Central memory CD8-positive, alpha-beta T cell (primary cell): ENCODE measurements at places on chromosomes 12 and 14.

DNA sequence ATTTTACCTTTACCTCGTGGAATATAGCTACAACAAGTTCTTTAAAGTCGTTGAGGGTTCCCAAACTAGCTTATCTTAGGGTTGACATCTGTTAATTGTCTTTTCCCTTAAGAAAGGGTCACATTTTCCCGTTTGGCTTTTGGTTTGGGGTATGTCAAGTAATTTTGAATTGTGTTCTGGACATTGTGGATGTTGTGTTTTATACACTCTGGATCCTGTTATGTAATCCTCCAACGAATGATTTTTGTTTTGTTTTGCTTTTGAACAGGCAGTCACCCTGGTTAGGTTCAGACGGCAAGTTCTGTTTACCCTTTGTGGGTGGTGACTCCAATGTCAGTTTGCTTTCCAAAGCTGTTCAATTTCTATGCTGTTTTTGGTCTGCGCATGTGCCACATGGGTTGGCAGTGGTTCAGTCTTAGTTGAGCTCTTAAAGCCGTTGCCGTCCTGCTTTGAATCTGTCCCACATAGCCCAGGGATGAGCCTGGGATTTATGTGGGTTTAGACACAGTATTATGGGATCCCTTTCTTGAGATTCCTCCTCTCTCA lies 84.8 kb downstream of the TESC start:
- no peak for DNase-seq

DNA sequence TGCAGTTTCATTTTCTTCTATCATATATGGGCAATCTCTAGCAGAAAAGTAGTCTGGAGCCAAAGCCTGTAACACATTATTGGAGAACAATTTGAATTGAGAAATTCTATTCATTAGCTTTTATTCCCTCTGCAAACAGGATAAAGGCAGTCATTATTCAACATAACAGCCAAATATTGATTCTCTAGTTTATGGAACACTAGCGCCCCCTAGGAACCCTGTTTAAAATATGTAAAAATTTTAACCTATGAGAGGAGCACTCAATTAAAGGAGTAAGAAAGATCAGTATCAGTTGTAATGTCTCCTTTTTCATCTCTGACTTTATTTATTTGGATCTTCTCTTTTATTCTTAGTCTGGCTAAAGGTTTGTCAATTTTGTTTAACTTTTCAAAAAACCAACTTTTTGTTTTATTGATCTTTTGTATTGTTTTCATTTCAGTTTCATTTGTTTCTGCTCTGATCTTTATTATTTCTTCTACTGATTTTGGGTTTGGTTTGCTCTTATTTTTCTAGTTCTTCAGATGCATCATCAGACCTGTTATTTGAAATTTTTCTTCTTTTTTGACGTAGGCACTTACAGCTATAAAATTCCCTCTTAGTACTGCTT lies 4.8 kb upstream of the LMNTD1 start:
- DNase-seq = no peak

DNA sequence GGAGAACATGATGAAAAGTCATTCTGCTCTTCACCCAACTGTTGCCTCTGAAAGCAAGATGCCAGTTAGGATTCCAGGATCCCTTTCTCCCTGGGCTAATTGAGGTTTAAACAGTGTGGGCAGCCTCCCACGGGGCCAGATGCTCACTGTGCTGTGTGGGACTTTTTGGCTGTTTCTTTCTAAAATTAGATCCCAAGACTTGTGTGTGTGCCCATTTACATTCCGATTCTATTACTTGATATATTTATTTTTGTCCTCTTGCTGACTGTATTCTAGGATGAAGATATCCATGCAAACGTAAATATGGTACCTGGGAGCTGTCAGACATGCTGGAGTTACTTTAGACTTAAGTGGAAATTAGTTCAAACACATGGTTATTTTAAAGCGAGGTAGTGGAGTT lies 6.2 kb downstream of the IFT43 start:
- no peak for DNase-seq

- DNase-seq = no peak
These were observed 22.2 kb upstream of the JPH4 start for GRCh38 chr14:23600806-23601205.

DNA sequence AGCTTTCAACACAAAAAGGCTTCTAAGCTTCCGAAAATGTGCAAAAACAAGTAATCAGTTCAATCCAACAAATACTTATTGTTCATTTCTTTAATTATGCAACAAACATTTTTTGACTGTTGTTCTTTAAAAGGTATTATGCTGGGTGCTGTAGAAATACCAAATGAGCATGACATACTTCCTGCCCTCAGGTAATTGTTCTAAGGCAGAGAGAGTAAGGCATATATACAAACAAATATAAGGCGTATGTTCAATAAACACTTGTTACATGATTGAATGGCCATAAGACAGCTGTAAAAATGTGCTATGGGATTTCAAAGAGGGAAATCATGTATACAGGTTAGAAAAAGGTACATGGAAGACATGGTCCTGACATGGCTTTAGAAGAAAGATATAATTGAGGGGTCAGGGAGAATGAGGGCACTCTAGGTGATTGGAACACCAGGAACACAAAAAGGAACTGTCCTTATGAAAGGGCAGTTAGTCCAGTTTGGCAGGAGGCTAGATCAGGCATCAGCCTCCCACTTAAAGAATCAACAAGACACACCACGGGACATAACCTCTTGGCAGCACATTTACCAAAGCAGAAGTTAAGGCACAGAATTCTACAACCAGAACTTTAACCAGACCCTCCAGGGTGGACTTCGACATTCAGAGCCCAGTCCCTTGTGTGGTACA lies 135.8 kb upstream of the SCAF11 start:
- no peak for DNase-seq

DNA sequence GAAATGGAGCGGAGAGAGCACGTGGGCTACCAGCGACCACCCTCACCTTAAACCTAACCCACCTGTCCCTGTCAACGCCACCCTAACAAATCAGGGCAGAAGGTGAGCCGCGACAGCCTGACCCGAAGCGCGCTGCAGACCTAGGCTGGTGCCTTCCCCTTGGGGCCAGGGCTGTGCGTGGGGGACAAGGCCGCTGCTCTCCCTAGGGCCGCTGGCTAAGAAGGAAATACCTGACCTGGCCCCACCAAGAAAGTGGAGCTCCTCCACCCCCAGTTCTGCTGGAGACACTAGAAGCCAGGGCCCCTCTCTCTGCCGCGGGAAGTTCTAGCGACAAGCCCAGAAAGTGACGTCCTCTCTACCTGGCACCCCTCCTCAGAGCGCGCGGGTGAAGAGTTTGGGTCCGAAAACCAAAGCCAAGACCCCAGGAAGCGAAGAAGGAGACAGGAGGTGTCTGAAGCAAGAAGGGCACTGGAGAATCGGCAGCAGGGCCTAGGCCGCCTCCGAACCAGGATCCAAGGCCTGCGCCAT lies 7.5 kb downstream of the SIX1 start:
- DNase-seq = no peak

DNA sequence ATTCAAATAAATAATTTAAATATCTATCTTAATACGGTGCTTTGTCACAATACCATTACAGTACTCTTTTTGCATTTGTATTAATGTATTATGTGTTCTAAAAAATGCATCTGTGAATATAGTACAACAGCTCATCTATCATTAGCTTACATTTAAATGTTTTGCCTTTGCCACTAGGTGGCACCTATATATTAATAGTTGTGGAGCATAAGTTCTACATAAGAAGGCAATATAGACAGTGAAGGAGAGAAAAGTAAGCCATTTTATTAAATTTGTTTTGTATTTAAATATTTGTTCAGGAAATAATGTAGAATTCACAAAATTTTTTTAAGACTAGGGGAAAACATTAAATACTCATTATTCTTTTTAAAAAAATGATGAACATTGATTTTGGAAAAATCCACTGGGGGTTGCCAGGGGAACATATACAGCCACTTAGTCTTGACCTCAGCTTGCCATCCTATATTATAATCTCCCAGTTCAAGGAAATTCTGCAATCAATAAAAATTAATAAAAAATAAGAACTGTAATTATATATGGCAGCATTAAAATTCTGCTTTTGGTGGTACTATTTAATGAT lies 9.8 kb downstream of the CCER1 start:
- DNase-seq = no peak

DNA sequence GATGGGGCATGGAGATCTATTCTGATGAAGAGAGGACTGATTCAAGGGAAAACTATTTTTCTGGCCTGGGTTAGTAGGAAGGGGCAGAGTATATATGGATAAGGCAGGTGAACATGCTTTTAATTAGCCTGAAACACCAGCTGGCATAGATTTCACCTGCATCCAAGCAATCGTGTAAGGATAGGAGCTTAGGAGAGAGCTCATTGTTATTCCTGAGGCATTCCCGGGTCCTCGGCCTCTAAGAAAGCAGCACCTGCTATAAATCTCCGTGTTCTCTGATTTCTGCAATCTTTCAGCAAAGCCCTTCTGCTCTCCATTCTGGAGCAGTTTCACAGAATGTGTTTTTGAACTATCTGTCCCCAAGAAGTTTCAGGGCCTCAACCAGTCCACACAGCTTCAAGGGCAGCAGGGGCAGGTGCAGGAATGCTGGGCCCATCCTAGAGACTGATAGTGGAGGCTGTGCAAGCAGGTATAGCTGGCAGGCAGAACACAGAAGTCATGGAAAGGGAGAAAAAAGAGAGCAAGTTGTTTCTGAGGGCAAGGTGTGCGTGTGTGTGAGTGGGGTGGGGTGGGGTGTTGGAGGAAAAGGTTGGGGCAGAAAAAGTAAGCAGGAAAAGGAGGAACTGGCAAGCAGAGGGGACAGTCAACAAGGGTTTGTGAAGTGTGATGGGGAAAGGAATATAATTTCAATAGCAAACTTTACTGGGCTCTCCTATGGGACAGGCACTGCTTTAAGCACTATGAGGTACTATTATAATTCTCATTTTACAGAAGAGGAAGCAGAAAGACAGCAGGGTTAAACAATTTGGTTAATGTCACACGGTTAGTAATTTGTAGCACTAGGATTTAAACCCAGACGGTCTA lies 203.7 kb upstream of the SSTR1 start:
- DNase-seq = no peak

DNA sequence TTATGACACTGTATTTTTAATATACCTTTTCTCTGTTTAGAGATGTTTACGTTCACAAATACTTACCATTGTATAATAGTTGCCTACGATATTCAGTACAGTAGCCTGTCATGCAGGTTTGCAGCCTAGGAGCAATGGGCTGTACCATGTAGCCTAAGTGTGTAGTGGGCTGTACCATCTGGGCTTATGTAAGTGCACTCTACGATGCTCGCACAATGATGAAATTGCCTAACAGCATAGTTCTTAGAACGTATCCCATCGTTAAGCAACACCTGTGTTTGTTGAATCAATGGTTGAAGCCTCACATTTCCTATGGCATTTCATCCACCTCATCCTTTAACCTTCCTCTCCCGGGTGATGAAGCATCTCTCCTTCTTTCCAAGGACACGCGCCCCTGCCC lies 12.5 kb upstream of the EML1 start:
- DNase-seq = no peak

DNA sequence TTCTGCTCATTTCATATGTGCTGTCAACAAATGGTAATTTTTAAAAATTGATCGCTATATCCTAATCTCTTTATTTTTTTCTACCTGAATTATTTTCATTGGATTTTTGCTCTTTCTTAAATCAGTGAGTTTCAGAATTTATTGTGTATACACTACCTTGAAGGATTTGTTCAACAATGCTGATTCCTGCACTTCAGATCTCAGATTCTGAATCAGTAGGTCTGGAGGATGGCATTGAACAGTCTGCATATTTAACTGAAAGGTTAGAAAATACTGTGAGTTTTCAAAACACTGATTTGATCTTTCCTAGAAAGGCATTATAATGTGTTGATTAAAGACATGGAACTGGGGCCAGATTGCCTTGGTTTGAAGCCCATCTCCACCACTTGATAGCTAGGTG lies 1.6 kb downstream of the G2E3 start:
- no peak for DNase-seq

- no peak for DNase-seq
These were observed 161.3 kb upstream of the CAND1 start for GRCh38 chr12:67107751-67108269.

DNA sequence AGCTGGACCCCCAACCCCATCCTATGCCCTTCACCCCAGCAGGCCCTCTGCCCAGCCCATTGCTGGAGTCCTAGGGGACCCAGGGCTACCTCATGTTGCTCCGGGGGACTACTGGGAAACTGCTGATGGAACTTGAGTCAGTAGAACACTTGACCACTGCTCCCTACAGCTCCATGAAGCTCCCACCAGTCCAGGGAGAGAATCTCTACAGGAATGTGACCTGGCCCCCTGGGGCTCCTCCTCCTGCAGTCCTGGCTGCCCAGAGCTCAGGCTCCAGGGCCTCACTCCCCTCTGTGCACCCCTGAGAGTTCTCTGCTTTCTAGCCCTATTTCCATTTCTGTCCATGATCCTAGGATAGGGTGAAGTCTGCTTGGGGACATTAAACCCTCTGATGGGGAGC lies 10.8 kb upstream of the AQP2 start:
- DNase-seq = no peak

GRCh38 chr14:51692646-51693045 lies 40.9 kb downstream of the FRMD6 start:
- DNase-seq = no peak

DNA sequence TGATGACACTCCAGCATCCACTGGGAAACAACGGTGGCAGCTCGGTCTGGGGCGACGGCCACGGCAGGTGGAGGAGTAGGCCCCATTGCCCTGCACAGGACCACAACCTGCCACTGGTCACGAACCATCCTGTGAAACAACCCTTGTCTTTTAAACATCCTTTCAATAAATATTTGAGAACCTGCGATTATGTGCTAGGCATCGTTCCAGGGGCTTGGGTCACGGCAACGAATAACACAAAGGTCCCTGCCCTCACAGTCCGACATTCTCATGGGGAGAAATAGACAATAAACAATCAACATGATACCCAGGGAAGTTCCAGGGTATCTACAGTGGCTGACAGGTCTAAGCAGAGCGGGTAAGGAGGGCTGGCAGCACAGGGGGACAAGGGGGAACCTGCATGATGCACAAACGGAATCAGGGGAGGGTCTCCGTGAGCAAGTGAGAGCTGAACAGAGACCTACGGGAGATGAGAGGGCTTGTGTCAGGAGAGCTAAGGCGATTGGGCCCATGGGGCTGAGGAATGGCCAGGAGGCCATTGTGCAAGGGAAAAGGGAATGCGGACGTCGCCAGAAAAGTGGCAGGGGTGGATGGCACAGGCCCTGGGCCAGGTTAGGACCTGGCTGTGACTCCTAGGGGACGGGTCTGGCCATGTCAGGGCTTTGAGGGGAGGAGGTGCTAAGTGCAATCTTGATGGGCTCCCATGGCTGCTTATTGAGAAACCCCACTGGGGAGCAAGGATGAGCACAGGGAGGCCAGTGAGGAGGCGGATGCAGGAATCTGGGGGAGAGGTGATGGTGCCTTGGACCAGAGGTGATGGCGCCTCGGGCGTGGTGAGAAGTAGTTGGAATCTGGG lies 9.7 kb downstream of the SCARB1 start:
- DNase-seq = no peak

GRCh38 chr12:91093341-91093740 lies 18.0 kb downstream of the LUM start:
- no peak for DNase-seq

GRCh38 chr12:1811948-1812291 lies 8.4 kb upstream of the LRTM2 start:
- no peak for DNase-seq

- no peak for DNase-seq
These were observed 21.2 kb upstream of the RNASE1 start for GRCh38 chr14:20823859-20824258.
